T-cell (primary cell): ENCODE measurements at places on chromosomes 3 and 15. TPM values are rescaled to one million over a fixed set of nuclear protein-coding genes. Genes with fewer than 3 reads are reported as not detected.

DNA sequence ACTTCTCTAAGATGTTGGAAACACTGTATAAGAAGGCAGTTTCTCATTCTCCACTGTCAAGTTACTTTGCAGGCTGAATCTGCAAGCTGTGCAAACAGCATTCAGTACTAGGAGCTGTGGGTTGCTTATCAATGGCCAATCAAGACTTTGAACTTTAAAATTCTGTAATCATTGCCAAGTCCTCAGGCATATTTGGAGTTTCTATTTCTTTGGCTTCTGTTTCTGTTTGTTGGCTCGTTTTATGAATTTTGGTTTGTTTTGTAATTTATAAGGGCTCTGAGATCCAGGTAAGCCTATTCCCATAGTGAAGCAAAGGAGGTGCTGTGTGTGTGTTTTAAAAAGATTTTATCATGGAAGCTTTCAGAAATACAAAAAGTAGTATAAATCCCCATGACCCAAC lies 32.1 kb downstream of the TLNRD1 start:
- DNase-seq = no peak

The C15orf40 gene
- total RNA-seq = 13.8 TPM

The APPL1 gene
- total RNA-seq = 26.8 TPM

DNA sequence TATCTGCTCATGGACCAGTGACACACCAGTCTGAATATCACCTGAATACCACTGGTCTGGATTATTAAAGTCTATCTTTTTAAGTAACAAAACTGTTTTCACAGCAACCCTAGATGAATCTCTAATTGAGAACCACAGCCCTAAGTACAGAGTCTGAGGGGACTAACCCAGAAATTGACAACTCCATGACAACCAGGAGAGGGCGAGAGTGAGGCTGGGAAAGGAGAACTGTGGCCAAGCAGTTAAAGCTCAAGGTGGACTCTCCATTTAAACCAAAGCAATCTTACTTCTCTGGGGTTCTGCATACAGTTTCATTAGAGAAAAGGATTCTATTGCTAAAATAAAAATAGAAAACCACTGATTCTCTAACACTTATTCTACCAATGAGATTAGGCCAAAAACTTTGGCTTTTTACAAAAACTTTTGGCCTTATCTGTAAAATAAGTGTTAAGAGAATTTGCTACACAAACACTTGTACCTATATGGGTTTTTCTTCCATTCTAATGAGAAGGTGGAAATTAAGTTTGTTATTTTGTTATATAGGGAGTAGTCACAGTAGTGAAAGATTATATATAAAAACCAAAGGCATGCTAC lies 11.4 kb downstream of the NEK10 start:
- peak; percentile 38 for DNase-seq

The CLDN11 gene
- total RNA-seq = not detected

DNA sequence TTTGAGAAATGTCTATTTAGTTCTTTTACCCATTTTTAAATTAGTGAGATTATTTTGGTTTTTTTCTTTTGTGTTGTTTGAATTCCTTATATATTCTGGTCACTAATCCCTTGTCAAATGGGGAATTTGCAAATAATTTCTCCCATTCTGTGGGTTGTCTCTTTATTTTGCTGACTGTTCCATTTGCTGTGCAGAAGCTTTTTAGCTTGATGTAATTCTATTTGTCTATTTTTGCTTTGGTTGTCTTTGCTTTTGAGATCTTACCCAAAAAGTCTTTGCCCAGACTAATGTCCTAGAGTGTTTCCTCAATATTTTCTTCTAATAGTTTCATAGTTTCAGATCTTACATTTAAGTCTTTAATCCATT lies 472.9 kb downstream of the TBL1XR1 start:
- DNase-seq = no peak

DNA sequence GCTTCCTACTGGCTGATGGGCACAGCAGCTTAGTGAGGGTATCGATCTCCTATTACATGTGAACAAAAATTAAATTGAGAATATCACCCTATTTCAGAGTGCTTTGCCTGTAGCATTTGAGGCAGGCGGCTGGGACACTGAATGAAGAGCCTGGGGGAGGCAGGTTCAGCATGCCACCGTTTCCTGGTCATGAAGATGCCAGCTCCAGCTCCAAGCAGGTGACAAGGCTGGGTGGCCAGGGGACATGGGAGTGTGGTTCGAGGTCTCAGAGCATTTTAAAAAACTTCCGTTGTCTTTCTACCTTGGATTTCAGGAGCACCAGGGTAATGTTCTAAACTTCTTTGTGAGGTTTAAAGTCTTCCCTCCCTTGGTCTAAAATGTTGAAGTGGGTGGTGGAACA lies 158.2 kb downstream of the RPLP1 start:
- DNase-seq = no peak

DNA sequence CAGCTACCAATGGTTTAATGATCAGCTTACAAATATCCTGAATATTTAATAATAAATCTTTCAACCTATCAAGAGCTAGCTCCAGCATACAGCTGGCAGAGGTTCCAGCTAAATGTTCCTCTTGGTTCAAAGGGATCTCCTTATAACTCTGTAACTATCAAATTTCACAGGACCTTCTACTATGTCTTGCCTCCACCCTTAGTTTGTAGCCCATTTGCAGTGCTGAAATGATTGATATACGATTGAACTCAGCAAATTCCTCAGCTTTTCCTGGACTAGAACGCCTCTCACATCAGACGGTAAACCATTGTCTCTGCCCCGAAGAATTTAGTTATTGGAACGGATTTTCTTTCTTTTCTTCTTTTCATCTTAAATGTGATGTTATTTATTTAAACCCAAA lies 41.5 kb downstream of the CD200R1L start:
- DNase-seq = no peak

DNA sequence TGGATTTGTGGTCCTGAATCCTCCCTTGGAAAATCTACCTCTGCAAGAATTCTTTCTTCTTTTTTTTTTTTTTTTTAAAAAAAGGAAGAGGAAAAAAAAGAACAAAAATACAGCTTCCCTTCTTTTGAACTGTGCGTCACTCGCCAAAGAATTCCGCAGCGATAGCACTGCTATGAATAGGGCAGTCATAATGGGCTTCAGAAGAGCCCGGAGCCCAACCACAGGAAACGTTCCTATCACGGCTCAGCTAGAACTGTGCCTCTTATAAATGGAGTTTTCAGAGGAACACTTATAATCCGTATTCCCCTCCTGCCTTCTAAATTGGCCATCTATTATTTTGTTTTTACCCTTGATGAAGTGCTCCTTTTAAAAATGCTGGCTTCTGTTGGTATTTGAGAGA lies 227.7 kb downstream of the ADAMTS17 start:
- DNase-seq = no peak

The RTP3 gene
- not detected for total RNA-seq

The PPP2R3A gene
- total RNA-seq = 0.19 TPM

The LPP gene
- 69.3 TPM for total RNA-seq

The HCN4 gene
- not detected for total RNA-seq

DNA sequence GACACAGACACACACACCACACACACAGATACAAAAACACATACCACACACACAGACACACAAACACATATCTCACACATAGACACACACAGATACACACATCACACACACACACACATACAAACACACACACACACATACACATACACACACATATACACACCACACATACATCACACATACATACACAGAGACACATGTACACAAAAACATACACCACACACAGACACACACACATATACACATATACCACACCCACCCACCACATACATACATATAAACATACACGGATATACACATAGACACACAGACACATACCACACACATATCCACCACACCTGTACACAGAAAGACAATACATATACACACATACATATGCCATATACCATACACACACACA lies 66.7 kb downstream of the RASGRF1 start:
- DNase-seq = no peak

DNA sequence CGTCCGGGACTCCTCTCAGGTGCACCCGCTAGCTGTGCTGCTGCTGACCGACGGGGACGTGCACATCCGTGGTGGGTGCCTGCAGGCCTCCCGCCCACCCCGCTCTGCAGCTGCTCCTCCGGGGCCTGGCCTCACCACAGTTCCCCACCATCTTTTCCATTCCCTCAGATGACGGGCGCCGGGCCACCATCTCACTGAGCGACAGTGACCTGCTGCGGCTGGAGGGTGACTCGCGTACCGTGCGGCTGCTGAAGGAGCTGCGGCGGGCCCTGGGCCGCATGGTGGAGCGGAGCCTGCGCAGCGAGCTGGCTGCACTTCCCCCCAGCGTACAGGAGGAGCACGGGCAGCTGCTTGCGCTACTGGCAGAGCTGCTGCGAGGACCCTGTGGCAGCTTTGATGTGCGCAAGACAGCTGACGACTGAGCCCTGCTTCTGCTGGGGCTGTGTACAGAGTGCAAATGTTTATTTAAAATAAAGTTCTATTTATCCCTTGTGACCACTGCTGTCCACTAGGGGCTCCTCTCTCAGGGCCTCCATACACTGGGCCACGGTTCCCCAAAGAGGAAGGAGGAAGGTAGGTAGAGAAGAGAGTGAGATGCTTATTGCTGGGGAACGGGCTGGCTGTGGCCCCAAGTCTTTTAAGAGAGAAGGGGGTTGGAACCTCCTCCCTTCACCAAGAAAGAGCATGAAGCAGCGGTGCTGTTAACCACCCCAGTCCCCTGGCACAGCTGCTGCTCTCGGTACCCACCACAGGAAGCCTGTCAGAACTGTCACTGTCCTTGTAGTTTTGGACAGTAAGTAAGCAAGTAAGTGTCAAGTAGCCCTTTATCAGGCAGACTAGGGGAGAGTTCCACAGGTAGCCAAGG lies 47.0 kb downstream of the DHX30 start:
- no peak for DNase-seq

The CFAP100 gene
- not detected for total RNA-seq

GRCh38 chr15:78146425-78147154 lies 2.6 kb upstream of the IDH3A start:
- no peak for DNase-seq

The PRR20G gene
- total RNA-seq = not detected

- DNase-seq = no peak
These were observed 246.3 kb downstream of the GOLGA6L6 start for GRCh38 chr15:20295238-20295811.

The FBLN2 gene
- 5.8 TPM for total RNA-seq

DNA sequence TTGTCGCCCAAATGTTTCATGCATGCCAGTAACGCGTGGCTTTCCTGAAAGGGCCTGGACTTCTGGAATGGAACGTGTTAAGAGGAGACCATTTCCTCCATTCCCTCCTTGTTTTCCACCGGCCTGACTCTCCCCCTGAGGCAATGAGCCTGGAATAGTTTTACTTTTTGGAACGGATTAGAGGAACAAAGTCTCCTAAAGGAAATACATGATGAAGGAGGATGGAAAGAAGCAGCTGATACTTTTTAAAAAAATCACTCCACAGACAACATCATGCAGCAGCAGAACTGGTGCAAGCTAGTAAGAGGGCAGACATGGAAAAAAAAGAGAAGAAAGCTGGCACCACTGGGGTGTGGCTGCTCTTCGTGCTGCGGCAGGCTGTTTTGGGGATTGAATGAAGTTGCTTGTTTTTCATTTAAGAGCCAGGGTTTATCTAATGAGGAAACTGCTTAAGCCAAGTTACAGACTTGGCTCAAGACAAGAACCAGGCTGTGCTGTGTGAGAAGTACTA lies 3.6 kb upstream of the KBTBD12 start:
- no peak for DNase-seq

DNA sequence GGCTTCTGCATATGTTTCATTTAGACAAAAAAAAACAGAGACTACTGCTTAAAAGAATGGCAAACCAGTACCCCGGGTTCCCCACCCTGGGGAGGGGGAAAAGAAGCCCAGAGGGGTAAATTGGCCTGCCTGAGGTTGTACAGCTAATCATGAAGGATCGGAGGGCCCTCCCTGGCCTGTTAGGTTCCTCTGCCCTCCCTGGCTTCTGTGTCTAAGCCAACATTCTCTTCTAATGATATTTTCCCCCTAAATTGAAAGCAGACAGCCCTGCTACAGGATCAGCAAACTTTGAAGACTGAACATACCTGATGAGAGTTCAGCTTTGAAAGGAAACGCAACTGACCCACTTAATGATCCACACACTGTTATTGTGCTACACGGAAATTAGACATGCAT lies 2.5 kb downstream of the ARHGAP31 start:
- no peak for DNase-seq

The GHSR gene
- not detected for total RNA-seq

- DNase-seq = no peak
These were observed 21.0 kb upstream of the CACNA1D start for GRCh38 chr3:53473422-53473821.

The GRK7 gene
- 0.19 TPM for total RNA-seq
